ENCODE measurements at places on chromosomes 1 and 21.

DNA sequence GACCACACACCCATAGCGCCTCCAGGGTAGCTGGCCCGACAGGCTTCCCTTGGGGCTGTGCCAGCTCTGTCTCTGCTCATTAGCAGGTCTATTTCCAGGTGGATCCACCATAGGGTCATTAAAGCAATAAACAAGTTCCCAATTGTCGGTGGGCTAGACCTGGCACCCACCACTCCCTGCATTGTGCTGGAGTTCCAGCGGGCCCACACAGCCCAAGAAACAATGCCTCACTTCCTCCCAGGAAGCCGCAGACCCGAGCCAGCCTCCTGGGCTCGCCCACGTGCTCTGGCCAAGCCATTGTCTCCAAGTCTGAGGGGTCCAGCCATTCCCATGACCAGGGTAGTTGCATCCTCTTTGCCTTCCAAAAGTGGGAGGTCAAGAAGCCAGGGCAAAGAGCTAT, 27.5 kb upstream of the SOX13 start:
- DNase-seq, result no peak

GRCh38 chr1:157099633-157100009, at the start of gene ETV3L:
Gene ETV3L (minus strand): TSS chr1:157099808. CDS start chr1:157099523, 285 bp downstream.
- no peak for DNase-seq

DNA sequence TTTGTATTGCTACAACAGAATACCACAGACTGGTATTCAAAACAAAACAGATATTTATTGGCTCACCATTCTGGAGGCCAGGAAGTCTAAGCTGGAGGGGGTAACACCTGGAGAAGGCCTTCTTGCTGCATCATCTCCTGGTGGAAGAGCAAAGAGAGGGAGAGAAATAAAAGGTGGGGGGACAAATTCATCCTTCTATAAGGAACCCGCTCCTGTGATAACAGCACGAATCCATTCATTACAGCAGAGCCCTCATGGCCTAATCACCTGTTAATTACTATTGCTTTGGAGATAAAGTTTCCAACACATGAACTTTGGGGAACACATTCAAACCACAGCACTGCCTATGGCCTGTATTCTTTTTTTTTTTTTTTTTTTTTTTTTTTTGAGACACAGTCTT, 5.4 kb downstream of the S100A2 start:
- no peak for DNase-seq

- no peak for DNase-seq
Measured at GRCh38 chr1:7558481-7558880, 212.6 kb upstream of the VAMP3 start.

DNA sequence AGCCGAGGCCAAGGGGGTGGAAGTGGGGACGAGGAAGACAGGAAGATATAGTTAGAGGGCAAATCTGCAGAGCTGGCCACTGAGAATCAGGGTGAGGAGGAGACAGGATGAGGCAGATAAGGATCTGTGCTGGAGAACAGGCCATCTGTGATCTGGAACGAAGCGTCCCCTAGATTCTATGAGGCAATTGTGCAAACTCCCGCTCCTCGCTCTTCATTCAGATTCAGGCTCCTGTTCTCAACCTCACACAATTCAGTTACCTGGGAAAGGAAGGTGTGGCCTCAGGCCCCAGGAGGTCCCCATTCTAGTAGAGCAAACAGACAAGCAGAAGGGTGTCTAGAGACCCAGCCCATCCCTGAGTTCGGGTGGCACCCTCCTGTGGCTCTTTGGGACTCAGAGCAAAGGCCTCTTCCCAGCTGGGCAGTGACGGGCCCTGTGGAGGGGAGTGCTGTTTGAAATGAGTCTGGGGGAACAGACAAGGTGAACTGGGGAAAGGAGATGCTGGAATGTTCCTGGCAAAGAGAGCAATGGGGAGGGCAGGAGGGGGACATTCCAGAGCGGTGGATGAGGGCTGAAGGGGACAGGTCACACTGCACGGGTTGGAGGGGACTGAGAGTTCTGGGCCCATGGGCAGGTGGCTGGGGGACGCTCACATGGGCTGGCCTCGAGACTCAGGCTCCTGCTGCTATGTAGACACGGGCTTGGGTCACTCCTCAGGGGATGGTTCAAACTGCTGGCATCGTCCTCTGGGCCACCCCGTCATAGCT, 39.9 kb upstream of the AJAP1 start:
- no peak for DNase-seq

Data from NK-92 treated with Interleukin-12 subunit alpha and Interleukin-12 subunit beta, amount 100 ng/mL, for 24 hours (cell line).